Smooth muscle cell of the umbilical artery (primary cell): ENCODE measurements at places on chromosomes 3 and 15. TPM values are rescaled to one million over a fixed set of nuclear protein-coding genes. Genes with fewer than 3 reads are reported as not detected.

Gene ARIH1
- total RNA-seq, result 22.3 and 51.3 TPM in 2 replicates

Gene MUC13
- total RNA-seq, result not detected in 2 replicates

Gene ZNF774
- 2.1 and 6.7 TPM in 2 replicates for total RNA-seq

Gene TRPM1
- not detected in 2 replicates for total RNA-seq

Gene THRB
- not detected in 2 replicates for total RNA-seq

Gene GABRR3
- total RNA-seq, result not detected in 2 replicates

Gene GOLGA8G
- under 0.01 TPM in 1 of 2 replicates, not detected in the other for total RNA-seq

Gene CHRNA5
- total RNA-seq, result 0.59 and 1.4 TPM in 2 replicates

Gene QTRT2
- 17.8 and 20.6 TPM in 2 replicates for total RNA-seq

Gene FOXB1
- not detected in 2 replicates for total RNA-seq

Gene FBXO40
- not detected in 2 replicates for total RNA-seq

Gene ISLR2
- total RNA-seq, result 0.60 TPM in 1 of 2 replicates, not detected in the other

Gene TUSC7
- not detected in 2 replicates for total RNA-seq

Gene SLC28A2
- not detected in 2 replicates for total RNA-seq

Gene MOBP
- total RNA-seq, result not detected in 2 replicates

Gene EPB42
- total RNA-seq, result not detected in 2 replicates

Gene PROS1
- 8.3 and 11.9 TPM in 2 replicates for total RNA-seq

Gene RHOV
- total RNA-seq, result under 0.01 TPM in 1 of 2 replicates, not detected in the other

Gene TEX264
- 29.6 and 41.3 TPM in 2 replicates for total RNA-seq

Gene ST3GAL6
- 14.3 and 25.8 TPM in 2 replicates for total RNA-seq

Gene CSTA
- total RNA-seq, result 0.59 TPM in 1 of 2 replicates, not detected in the other

Gene INSYN1
- total RNA-seq, result 0.23 and 1.5 TPM in 2 replicates

Gene GNB4
- 69.8 and 90.7 TPM in 2 replicates for total RNA-seq

Gene RTF1
- total RNA-seq, result 16.3 and 20.9 TPM in 2 replicates

Gene PIERCE2
- 0.89 and 1.1 TPM in 2 replicates for total RNA-seq

Gene SHC4
- total RNA-seq, result 2.6 and 3.0 TPM in 2 replicates

Gene ANKUB1
- not detected in 2 replicates for total RNA-seq

Gene BHLHE40
- 40.7 and 85.1 TPM in 2 replicates for total RNA-seq

Gene NEDD4
- total RNA-seq, result 30.9 and 47.4 TPM in 2 replicates

Gene ROPN1
- not detected in 2 replicates for total RNA-seq

Gene RTP4
- not detected in 2 replicates for total RNA-seq

Gene TM6SF1
- total RNA-seq, result 2.5 and 5.0 TPM in 2 replicates

Gene MINDY2
- 36.4 and 45.1 TPM in 2 replicates for total RNA-seq

Gene LINGO1
- not detected in 2 replicates for total RNA-seq

Gene EFHB
- total RNA-seq, result 0.42 and 0.59 TPM in 2 replicates

Gene TUSC2
- total RNA-seq, result 9.3 and 18.4 TPM in 2 replicates

Gene CFAP161
- total RNA-seq, result 0.14 TPM in 1 of 2 replicates, not detected in the other

Gene RTP3
- not detected in 2 replicates for total RNA-seq

Gene A4GNT
- total RNA-seq, result not detected in 2 replicates

Gene FETUB
- total RNA-seq, result not detected in 2 replicates

Gene ALAS1
- 46.3 and 53.3 TPM in 2 replicates for total RNA-seq

Gene MUC4
- total RNA-seq, result not detected in 2 replicates
